ENCODE measurements at places on chromosomes 11 and 22.

DNA sequence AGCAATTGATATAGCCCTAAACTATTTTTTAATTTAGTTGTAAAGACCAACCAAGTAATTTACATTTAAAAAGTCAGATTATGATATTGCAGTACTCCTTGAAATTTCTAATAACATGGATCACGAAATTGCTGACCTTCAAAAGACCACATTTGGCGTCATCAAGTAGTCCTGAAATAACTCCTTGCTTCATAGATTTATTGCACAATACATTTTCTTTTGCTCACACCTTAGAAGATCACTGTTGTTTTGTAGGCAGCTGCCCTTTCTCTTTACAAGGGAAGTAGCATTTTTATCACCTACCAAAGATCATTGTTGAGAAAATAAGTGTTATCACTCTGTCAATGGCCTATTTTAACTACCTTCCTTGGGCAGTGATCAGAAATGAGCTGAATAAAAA lies 815.8 kb downstream of the METTL15 start:
- no peak for DNase-seq

DNA sequence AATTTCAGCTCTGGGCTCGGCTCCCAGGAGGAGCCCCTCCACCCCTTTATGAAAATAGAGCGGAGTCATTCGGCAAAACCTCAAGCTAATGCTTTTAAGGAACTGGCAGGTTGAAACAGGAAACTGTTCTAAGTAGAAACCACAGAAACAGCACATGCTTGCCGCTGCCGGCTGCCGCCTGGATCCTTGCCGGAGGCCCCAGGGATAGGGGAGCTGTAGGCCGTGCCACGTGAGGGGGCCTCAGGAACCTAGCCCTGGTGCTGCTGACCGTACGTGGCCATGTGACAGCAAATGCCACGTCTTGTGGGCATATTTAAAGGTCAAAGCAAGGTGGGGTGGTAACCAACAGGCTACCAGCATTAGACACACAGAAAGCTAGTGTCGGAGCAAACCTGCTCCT lies 77.9 kb upstream of the TIMP3 start:
- DNase-seq = peak; percentile 29

- no peak for DNase-seq
Measured at GRCh38 chr11:91624021-91624420, 600.6 kb upstream of the FAT3 start.

DNA sequence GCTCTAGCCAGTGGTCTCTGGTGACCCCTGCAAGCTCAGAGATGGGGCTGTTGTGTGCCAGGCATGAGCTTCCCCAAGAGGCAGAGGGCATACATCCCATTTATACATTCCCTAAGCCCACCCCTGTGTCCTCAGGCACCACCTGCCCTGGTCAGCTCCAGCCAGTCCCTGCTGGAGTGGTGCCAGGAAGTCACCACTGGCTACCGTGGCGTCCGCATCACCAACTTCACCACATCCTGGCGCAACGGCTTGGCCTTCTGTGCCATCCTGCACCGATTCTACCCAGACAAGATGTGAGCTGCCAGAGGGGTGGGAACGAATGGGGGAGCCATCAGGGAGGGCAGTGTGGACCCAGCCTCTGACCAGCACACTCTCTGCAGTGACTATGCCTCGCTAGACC lies 8.3 kb downstream of the EHBP1L1 start:
- no peak for DNase-seq

DNA sequence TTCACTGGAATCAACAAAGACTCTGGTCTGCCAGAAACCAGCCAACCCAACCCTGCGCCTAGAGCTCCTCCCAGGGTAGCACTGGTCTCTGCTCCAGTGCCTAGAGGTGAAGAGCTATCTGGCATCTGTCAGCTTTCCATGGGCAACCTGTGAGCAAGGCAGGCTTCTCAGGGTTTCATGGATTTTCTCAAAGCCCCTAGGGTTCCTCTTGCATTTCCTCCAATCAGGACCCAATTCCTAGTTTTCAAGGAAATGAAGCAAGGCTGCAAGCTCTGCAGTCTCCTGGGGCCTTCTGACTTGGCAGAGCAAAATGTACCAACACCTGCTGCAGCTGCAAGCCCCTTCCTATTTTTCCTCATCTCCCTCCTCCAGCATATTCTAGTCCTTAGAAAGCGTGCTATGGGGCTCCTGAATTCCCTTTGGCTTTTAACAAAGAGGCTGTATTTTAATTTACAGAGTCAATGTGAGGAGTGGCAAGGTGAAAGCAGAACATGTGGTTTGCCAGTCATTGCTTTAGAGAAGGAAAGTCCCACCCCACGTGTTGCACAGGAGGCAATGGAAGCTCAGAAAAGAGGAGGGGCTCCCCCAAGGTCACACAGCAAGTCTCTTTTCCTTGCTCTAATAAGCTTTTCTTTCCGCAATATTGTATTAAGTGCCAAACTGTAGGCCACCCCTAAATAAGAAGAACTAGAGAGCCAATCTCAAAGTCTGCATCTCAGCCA lies 33.0 kb upstream of the RIC3 start:
- DNase-seq = peak; percentile 30

- DNase-seq = no peak
Measured at GRCh38 chr22:39475337-39475736, 18.5 kb downstream of the MGAT3 start.

GRCh38 chr11:19559746-19560145 lies 152.9 kb upstream of the NAV2 start:
- no peak for DNase-seq

GRCh38 chr11:128517451-128518230 lies 69.7 kb downstream of the ETS1 start:
- no peak for DNase-seq

All from NAMALWA (cell line).